ENCODE measurements at places on chromosomes 12 and 14.

- no peak for DNase-seq
Observed at GRCh38 chr14:20460458-20461224, 593 bp downstream of the PIP4P1 start.

DNA sequence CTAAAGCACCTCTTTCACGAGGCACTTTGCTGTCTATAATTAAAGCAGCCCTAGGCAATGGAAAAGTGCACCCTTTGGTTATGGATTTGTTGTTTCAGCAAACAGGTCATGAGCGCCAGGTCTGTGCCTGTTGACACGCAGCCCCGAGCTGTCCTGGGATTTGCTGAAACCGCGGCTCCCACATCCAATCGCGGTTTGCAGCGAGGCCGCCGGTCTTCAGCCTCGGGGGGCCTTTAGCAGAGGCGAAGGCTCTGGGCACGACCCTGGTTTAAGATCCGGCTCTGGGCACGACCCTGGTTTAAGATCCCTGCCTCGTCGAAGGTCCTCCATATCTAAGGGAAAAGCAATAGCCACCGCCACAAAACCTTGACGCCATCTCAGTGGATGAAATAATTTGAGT lies 79.2 kb downstream of the GLT1D1 start:
- DNase-seq = no peak

DNA sequence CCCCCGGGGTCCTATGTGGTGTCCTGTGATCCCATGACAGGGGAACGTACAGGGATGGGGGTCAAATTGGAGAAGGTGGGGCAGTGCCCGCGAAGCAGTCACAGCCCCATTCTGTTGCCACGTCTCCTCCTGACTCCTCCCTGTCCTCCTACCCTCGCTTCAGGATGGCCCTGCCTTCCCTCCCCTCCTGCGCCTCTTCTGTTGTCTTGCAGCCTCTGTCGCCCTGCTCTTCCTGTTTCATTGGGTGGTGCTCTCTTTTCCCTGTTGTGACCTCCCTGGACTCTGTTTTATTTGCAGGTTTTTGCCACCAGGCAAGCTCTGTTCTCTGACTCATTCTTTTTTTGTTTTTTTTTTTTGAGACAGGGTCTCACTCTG lies 18.7 kb downstream of the CABP1 start:
- no peak for DNase-seq

DNA sequence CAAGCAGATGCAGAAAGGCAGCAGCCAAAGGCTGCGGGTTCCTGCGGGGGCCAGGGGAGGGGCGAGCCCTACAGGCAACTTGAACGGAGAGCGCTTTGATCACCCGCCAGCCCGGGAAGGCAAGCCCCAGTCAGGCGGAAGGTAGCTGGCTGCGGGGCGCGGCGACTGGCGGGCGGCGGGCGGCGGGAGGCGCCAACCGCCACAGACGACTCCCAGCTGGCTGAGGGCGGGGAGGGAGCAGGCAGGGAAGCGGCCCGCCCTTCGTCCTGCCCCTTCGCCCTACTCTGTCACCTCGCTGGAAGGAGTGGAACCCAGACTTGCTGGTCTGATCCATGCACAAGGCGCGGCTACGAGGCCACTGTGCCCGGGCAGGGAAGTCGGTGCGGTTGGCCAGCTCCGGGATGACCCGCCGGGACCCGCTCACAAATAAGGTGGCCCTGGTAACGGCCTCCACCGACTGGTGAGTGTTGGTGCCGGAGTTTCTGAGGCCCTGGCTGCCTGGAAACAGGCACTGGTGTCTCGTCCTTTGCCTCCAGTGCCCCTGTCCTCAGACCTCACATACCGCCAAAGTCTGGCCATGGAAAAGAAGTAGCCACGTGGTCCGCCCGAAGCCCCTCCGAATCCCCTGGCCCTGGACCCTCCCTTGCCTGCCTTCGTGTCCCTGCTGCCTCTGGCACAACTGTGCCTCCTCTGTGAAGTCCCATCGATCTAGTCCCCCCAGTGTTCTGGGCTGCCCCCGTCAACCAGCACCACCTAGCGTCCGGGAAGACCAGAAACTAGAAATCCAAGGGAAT lies 15.4 kb upstream of the CARMIL3 start:
- DNase-seq = peak; percentile 74

DNA sequence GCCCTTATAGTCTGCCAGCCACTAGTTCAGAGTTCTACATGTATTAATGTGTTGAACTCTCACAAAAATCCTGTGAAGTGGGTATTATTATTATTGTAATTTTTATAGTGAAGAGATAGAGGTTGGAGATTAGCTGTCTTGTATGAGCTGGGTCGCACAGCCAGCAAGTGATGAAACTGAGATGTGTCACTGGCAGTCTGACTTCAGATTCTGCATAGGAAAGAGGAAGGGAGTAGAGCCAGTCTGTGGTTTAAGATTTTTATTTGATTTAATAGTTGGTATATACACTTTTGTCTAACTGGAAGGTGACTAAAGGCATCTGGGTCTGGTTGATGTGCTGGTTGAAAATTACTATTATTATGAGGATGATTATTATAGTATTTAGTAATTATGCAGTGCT lies 5.8 kb upstream of the FRS2 start:
- peak; percentile 1 for DNase-seq

DNA sequence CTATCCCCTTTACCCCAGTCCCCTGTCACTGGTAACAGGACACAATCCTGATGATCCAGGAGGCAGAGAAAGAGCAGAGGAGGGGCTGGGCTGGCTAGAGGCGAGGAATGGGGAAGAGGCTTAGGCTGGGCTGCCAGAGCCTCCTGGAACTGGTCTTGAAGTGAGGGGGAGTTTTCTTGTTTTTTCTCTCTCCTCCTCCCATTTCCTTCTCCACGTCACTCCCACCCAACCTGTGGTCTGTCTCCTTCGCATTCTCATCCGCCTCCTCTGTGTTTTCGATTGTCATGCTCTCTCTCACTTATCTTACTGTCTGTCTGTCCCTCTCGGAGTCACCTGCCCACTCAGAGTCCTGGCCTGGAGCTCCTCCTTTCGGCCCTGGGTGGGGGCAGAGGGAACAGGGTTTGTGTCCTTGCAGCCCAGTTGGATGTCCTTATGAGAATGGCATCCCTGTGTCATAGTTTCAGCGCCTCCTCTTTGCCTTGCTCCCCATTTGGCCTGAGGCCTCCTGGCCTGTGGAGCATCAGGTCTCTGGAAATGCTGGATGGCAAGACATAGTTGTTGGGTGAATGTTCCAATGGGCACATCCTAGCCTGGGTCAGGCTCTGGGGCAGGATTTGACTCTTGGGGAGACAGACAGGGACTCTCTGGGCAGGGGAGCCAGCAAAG lies 3.4 kb upstream of the KRT80 start:
- DNase-seq = peak; percentile 78

DNA sequence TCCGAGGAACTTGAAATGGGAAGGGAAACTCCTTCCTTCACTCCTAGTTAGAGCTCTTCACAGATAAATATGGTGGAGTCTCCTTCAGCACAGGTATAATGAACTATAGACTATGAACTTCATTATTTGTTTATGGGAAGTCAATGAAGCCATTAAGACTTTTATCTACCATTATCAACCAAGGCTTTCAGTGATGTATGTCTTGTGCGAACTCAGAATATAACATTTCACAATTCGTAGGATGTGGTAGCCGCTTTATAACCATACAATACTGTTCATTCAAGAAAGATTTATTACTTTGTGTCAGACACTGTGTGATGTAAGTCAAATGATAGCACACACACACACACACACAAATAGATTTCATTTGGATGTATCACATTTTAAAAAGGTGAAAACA lies 24.8 kb upstream of the ETNK1 start:
- no peak for DNase-seq

DNA sequence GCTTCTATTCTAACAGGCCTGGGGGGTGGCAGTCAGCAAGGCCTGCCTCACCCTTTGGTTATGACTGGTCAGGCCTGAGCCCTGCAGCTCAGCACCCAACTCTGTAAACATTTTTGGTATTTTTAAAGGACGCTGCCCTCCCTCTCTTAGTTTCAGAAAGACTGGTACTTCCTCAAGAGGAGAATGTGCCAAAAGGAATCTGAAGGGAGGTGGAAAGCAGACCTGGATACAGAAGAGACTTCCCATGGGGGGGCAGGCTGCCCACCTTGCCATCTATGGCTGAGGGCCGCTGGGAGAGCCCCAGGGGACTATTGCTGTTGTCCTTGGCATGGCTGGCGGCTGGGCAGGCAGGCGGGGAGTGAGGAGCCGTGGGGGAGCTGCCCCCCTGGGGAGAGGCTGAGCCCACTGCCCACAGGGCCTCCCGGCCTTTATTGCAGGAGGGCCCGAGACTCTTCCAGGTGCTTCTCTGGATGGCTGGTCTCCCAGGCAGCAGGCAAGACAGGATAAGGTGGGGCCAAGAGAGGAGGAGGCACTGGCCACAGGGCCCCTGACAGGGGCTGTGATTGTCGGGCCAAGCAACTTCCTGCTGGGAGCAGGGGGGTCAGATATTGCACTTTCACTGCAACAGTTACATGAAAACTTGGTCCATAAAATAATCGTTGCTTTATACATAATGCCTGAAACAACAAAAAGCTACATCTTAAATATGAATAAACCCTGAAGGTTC lies 3.5 kb downstream of the ARL6IP4 start:
- no peak for DNase-seq

DNA sequence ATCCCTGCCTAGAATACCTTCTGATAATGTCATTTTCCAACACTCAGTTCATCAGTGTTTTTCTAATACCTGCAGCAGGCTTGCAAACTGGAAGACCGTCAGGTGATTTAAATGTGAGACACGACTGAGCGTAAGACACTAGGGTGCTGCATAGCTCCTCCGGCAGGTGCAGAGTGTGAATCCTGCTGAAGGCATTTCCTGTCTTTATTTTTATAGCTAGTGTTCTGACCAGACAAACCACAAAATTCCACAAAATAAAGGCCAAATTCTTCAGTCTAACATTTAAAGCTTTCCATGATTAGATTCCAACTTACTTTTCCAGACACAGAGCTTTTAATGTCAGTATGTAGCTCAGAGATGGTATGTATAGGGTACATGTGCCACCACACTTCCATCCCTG lies 70.7 kb downstream of the BBS10 start:
- no peak for DNase-seq

GRCh38 chr12:128940974-128941373 lies 87.7 kb downstream of the GLT1D1 start:
- DNase-seq = no peak

- no peak for DNase-seq
Observed at GRCh38 chr12:122927756-122928403, 32.0 kb upstream of the VPS37B start.

DNA sequence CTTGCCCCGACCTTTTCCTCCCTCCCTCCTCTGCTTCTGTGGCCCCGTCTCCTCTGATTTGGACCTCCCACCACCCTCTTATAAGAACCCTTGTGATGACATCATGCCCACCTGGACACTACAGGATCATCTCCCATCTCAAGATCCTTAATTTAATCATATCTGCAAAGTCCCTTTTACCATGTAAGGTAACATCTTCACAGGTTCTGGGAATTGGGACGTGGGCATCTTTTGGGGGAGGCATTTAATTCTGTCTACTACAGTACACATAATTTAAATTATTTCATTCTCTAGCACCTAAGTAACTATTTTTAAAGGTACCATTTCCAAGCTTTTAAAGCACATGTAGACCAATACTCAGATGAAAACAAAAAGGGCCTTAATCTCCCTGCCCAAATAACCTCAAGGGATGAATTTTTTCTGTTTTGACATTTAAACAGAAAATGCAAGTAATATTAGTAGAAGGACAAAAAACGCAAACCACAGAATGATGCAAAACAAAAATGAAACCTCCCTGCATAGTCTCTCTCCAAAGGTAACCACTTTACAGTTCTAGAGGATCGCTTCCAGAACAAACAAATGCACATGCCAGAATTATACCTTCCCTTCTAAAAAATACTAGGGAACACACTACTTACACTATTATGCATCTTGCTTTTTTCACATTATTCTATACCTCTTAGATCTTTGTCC lies 222.1 kb downstream of the AACS start:
- DNase-seq = no peak

- DNase-seq = no peak
Observed at GRCh38 chr14:35016568-35016967, 29.5 kb upstream of the FAM177A1 start.

- no peak for DNase-seq
Observed at GRCh38 chr12:120470150-120470784, 719 bp upstream of the SRSF9 start.

- DNase-seq = no peak
Observed at GRCh38 chr12:120598674-120599463, 17.7 kb upstream of the POP5 start.

GRCh38 chr12:133215724-133216123 lies 20.0 kb downstream of the ANHX start:
- no peak for DNase-seq

- no peak for DNase-seq
Observed at GRCh38 chr12:91432089-91432488, 249.5 kb upstream of the DCN start.

DNA sequence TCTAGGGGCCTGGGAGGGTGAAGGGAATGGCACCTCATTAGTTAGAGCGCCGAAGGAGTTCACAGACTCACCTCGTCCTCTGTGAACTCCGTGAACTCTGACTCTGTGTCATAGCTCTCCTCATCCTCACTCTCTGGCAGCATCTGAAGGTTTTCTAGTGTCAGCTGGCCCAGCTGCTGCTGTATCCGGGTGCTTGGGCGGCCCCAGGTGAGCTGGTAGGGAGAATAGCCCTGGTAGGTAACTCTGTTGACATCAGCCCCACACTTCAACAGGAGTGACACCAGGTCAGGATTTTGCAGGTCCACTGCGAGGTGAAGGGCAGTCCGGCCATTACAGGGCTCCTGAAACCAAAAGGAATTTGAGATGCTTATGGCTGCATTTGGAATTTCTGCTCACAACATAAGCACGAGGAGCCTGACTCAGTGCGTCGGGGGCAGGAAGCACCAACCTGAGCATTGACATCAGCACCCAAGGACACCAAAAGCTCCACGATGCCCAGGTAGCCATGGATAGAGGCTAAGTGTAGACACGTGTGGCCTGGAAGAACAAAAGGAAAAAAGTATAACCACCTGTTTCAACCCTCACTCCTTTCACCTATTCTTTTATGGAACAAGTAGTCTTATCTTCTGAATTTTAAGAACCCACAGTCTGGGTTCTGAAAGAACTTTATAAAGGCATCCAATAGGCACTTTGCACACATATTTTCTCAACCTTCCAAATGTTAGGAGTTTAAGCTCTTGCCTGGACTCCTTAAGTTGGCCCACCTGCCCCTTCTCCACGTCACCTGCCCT lies 2.0 kb downstream of the NFKBIA start:
- DNase-seq = no peak

- no peak for DNase-seq
Observed at GRCh38 chr12:79897617-79898016, 37.3 kb downstream of the PPP1R12A start.

DNA sequence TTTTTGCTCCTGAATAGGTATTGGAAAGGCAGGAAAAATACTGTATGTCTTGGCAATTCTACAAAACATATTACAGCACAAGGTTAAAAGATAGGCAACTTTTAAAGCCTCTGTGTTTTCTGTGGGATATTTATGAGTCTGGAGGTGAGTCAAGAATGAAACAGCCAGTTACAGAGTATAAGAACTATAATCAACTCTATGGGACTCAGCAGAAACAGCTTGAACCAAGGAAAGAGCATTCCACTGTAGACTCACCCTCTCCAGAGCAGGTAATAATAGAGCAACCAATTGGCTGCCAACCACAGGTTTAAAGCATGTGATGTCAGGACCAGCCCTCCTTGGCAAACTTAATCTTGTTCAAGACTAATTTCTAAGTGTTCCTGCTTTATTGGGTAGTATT lies 100.5 kb upstream of the MDM1 start:
- DNase-seq = no peak

GRCh38 chr12:91395628-91396135 lies 213.1 kb upstream of the DCN start:
- no peak for DNase-seq

GRCh38 chr12:13304924-13305323 lies 108.4 kb downstream of the EMP1 start:
- no peak for DNase-seq

Data from bone marrow (tissue), 2 donors.